ENCODE measurements at places on chromosomes 16 and 17.

GRCh38 chr17:55420067-55420775 is 1.4 kb downstream of the MMD start:
- H3K27ac ChIP-seq, result peak overlapping the region; percentile 79
- peaks cover 3% of the 10 kb centered on the region for H3K27me3 ChIP-seq
- peak overlapping the region; percentile 87 for H3K4me3 ChIP-seq
- DNase-seq, result no peak
- peaks cover 10% of the 10 kb centered on the region for H3K4me1 ChIP-seq

- H3K4me1 ChIP-seq, result peaks cover 16% of the 10 kb centered on the region
- H3K27me3 ChIP-seq, result no peaks in the 10 kb centered on the region
- DNase-seq, result no peak
- no peak overlapping the region for H3K4me3 ChIP-seq
Observed at GRCh38 chr17:77061669-77062068, 79.1 kb upstream of the SEC14L1 start.

DNA sequence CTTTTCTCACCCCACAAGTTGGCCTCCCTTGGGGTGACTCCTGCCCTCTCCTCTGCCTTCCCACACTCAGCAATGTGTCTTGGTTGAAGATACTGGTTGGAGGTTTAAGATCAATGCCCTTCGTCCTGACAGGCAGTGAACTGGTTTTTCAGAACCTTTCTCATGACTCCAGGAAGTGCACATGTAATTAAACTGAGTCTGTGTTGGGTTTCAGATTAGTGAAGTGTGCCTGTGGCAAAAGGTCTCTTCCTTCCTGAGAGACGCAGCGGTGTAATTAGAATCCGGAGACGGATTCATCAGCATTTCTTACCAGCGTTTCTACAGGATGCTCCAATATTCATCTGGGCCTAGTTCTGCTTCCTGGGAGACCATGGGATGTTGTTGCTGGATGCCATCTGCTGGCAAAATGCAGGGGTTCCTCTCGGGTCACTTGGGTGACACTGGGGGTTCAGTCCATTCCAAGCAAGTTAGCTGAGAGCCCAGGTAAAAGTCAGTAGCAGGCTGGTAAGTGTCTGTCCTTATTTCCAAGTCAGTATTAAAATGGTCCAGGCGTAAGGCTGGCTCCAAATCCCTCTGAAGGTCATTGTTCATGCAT is 233.3 kb downstream of the XYLT1 start:
- no peak overlapping the region for H3K4me3 ChIP-seq
- peak; percentile 41 for DNase-seq
- H3K27ac ChIP-seq, result no peak overlapping the region

GRCh38 chr16:70747703-70748631 is 53.0 kb downstream of the VAC14 start:
- peaks cover 76% of the 10 kb centered on the region for H3K4me1 ChIP-seq
- H3K4me3 ChIP-seq, result no peak overlapping the region
- peak overlapping the region; percentile 13 for H3K27ac ChIP-seq
- no peaks in the 10 kb centered on the region for H3K27me3 ChIP-seq
- H3K36me3 ChIP-seq, result peaks cover 40% of the 10 kb centered on the region

DNA sequence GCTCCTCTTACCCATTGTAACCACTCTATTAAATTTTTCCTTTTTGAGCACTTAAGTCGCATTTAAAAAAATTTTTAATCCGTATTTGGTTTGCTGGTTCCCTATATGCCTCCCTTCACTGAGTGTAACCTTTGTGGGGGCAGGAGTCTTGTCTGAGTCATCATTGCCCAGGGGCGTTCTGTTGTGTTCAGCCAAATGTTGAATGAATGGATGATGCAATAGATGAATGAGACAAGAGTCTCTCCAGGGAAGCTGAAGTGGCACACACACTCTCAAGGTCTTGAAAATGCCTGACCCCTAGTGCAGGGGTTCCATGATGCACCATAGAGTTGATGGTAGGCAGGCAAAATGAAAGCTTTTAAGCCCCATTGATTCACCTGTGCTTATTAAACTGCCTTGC is 123.0 kb upstream of the RBFOX1 start:
- H3K4me1 ChIP-seq, result no peaks in the 10 kb centered on the region
- no peaks in the 10 kb centered on the region for H3K36me3 ChIP-seq
- H3K27ac ChIP-seq, result no peak overlapping the region
- no peak for DNase-seq
- H3K27me3 ChIP-seq, result peaks cover 2% of the 10 kb centered on the region
- H3K4me3 ChIP-seq, result no peak overlapping the region

GRCh38 chr16:58640949-58641348 is 11.3 kb upstream of the CNOT1 start:
- H3K27ac ChIP-seq, result no peak overlapping the region
- H3K4me1 ChIP-seq, result no peaks in the 10 kb centered on the region
- no peak overlapping the region for H3K4me3 ChIP-seq
- no peaks in the 10 kb centered on the region for H3K27me3 ChIP-seq
- H3K36me3 ChIP-seq, result no peaks in the 10 kb centered on the region

DNA sequence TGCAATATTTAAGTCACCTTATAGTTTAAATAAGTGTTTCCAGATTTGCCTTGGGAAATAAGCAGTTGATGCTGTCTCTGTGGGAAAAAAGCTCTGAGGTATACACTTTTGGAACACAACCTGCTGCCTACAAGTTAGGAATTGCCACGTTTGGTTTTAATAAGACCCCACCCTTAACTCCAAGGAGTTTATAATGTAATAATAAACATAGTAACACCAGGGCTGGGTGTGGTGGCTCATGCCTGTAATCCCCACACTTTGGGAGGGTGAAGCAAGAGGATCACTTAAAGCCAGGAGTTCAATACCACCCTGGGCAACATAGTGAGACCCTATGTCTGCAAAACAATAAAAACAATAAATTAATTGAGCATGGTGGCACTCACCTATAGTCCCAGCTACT is 15.9 kb upstream of the SMG1 start:
- no peak overlapping the region for H3K4me3 ChIP-seq
- no peaks in the 10 kb centered on the region for H3K4me1 ChIP-seq

DNA sequence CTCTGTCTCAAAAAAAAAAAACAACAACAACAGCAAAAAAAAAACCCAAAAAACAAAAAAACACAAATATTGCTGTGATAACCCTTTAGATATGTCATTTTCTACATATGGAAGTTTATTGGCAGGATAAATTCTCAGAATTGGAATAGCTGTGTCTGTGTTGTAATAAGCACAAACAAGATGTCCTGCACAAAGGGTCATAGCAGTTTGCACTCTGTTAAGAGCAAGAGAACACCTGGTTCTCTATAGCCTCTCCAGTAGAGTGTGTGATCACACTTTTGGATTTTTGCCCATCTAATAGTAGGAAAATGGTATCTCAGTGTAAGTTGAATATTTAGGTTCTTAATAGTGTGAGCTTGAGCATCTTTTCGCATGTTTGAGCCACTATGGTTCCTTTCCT is 60.4 kb downstream of the USP43 start:
- no peak overlapping the region for H3K27ac ChIP-seq
- no peak for DNase-seq
- no peaks in the 10 kb centered on the region for H3K4me1 ChIP-seq
- H3K36me3 ChIP-seq, result peaks cover 7% of the 10 kb centered on the region

GRCh38 chr17:34222722-34223497 is 32.2 kb upstream of the CCL2 start:
- H3K4me3 ChIP-seq, result no peak overlapping the region
- H3K36me3 ChIP-seq, result no peaks in the 10 kb centered on the region
- no peak overlapping the region for H3K27ac ChIP-seq
- H3K27me3 ChIP-seq, result no peaks in the 10 kb centered on the region
- H3K4me1 ChIP-seq, result no peaks in the 10 kb centered on the region
- DNase-seq, result no peak

DNA sequence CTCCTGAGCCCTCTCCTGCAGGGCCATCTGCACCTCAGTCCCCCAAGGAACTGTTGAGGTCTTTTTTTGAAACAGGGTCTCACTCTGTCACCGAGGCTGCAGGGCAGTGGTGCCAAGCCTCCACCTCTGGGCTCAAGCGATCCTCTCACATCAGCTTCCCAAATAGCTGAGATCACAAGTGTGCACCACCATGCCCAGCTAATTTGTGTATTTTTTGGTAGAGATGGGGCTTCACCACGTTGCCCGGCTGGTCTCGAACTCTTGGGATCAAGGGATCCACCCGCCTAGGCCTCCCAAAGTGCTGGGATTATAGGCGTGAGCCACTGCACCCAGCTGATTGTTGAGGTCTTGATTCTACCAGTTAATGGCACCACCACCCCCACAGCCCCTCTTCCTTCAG is 27.9 kb upstream of the ENDOV start:
- H3K4me1 ChIP-seq, result peaks cover 8% of the 10 kb centered on the region
- DNase-seq, result no peak
- no peaks in the 10 kb centered on the region for H3K27me3 ChIP-seq
- peaks cover 64% of the 10 kb centered on the region for H3K36me3 ChIP-seq

DNA sequence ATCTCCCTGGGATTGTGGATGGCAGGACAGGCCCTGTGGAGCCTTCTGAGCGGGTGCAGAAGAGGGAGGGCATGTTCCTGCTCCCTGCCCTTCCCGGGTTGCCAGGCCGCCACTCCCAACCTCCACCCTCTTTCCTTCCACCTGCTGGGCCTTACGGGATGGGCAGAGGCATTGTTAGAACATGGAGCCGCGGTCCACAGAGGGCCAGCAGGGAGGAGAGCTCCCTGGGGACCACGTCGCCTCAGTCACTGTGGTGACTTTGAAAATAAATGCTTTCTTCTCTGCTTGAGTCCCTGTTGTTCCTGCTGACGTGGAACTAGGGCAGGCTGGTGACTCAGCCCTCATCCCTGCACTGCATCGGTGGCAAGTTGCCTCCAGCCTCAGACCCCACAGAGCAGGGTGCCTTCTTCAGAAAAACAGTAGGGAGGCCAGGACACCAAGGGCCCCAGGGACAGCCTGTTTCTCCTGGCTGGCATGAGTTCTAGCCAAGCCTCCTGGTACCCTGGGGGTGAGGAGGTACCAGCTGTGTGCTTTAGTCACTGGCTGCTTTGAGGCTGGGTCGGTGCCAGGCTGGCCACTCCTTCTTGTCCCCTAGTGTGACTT is 224.9 kb downstream of the SEC14L1 start:
- peaks cover 31% of the 10 kb centered on the region for H3K4me1 ChIP-seq
- no peak overlapping the region for H3K4me3 ChIP-seq
- H3K27ac ChIP-seq, result peak overlapping the region; percentile 33

DNA sequence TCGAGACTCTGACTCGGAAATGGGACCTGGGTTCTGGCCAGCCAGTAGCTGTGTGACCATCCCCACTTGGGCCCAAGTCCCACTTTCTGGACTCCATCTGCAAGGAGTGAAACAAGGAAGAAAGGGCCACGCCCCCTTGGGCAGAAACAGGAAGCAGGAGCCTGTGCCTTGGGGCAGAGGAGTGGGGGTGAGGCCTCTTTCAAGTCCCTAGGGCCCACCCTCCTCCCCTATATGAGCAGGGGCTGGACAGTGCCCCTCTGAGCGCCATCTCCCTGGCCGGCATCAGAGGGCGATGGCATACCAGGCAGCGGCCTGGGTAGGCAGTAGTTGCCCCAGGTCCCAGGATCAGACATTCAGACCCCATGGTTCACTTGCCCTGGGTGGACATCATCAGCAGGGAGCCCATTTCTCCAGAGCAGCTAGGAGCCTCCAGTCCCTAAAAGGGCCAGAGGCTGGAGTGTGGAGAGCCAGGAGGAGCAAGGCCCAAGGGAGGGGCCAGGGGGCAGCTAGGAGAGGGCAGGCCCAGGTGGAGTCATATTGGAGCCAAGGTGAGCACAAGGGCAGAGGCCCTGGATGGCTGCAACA is 7.1 kb downstream of the BCAR1 start:
- no peaks in the 10 kb centered on the region for H3K27me3 ChIP-seq
- peaks cover 95% of the 10 kb centered on the region for H3K4me1 ChIP-seq
- no peak overlapping the region for H3K4me3 ChIP-seq
- H3K36me3 ChIP-seq, result peaks cover 80% of the 10 kb centered on the region
- peak overlapping the region; percentile 97 for H3K27ac ChIP-seq

DNA sequence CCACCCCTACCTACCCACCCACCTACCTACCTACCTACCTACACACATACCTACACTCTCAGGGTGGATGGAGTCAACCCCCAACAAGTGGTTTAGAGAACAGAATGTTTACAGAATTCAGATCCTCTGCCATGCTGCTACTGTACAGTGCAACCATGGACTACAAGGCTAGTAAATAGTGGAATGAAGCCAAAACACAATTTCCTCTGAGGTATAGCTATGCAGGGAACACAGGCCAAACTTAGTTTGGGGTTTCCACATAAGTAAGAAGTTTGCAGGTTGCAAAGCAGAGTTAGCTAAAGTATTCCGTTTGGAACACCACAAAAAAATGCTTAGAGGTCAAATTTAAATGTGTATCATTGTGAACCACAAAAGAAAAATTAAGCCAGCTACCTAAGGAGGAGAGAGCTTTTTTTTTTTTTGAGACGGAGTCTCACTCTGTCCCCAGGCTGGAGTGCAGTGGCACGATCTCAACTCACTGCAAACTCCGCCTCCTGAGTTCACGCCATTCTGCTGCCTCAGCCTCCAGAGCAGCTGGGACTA is 2.7 kb upstream of the AP1G1 start:
- DNase-seq, result no peak
- H3K27me3 ChIP-seq, result no peaks in the 10 kb centered on the region
- no peak overlapping the region for H3K4me3 ChIP-seq
- H3K36me3 ChIP-seq, result peaks cover 6% of the 10 kb centered on the region

- H3K4me3 ChIP-seq, result no peak overlapping the region
- no peaks in the 10 kb centered on the region for H3K27me3 ChIP-seq
- peaks cover 11% of the 10 kb centered on the region for H3K36me3 ChIP-seq
- H3K4me1 ChIP-seq, result peaks cover 16% of the 10 kb centered on the region
- DNase-seq, result no peak
- H3K27ac ChIP-seq, result no peak overlapping the region
Observed at GRCh38 chr17:79046916-79047280, 22.9 kb downstream of the C1QTNF1 start.

- H3K4me3 ChIP-seq, result no peak overlapping the region
- DNase-seq, result no peak
- peaks cover 74% of the 10 kb centered on the region for H3K36me3 ChIP-seq
- peaks cover 34% of the 10 kb centered on the region for H3K4me1 ChIP-seq
Observed at GRCh38 chr17:1089915-1090314, 89.9 kb downstream of the ABR start.

- no peak for DNase-seq
- H3K27me3 ChIP-seq, result no peaks in the 10 kb centered on the region
- no peak overlapping the region for H3K27ac ChIP-seq
Observed at GRCh38 chr16:57742543-57742942, 7.0 kb downstream of the KATNB1 start.

GRCh38 chr16:86992587-86992986 is 324.6 kb downstream of the C16orf95 start:
- no peak overlapping the region for H3K4me3 ChIP-seq
- H3K27ac ChIP-seq, result no peak overlapping the region
- H3K27me3 ChIP-seq, result peaks cover 18% of the 10 kb centered on the region
- peaks cover 18% of the 10 kb centered on the region for H3K4me1 ChIP-seq
- no peaks in the 10 kb centered on the region for H3K36me3 ChIP-seq

GRCh38 chr16:801584-802363 is 1.2 kb upstream of the GNG13 start:
- peaks cover 47% of the 10 kb centered on the region for H3K27me3 ChIP-seq
- H3K36me3 ChIP-seq, result peaks cover 38% of the 10 kb centered on the region
- H3K27ac ChIP-seq, result no peak overlapping the region
- no peak overlapping the region for H3K4me3 ChIP-seq

- no peak overlapping the region for H3K4me3 ChIP-seq
- H3K4me1 ChIP-seq, result no peaks in the 10 kb centered on the region
- H3K27ac ChIP-seq, result no peak overlapping the region
- H3K36me3 ChIP-seq, result peaks cover 39% of the 10 kb centered on the region
- no peak for DNase-seq
Observed at GRCh38 chr17:73436954-73437353, 125.2 kb upstream of the CDC42EP4 start.

All from spinal cord (tissue), 10 donors.